ENCODE measurements at places on chromosomes 11 and 22. TPM values are rescaled to one million over a fixed set of nuclear protein-coding genes. Genes with fewer than 3 reads are reported as not detected.

Gene RIBC2
- not detected for total RNA-seq

Gene OR8H3
- total RNA-seq = not detected

Gene OR5AN1
- total RNA-seq = 0.12 TPM

DNA sequence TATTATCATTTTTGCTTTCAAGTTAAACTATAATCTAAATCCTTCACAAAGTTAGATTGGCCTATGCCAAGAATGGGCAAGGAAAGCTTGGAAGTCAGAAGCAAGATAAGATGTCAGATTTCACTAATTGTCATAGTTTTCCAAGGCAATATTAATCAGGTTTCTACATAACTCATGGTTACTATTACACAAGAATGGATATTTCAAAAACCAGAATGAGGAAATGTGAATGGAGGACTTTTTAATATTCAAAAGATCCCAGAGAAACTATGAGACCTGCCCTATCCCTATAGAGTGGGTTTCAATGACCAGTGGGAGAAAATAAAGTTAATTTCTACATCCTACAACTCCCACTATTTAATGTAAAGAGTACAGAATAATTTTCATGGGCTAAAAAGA lies 203.2 kb downstream of the CASP12 start:
- H3K4me3 ChIP-seq = no peak overlapping the region
- DNase-seq = no peak
- H3K27me3 ChIP-seq = no peaks in the 10 kb centered on the region

DNA sequence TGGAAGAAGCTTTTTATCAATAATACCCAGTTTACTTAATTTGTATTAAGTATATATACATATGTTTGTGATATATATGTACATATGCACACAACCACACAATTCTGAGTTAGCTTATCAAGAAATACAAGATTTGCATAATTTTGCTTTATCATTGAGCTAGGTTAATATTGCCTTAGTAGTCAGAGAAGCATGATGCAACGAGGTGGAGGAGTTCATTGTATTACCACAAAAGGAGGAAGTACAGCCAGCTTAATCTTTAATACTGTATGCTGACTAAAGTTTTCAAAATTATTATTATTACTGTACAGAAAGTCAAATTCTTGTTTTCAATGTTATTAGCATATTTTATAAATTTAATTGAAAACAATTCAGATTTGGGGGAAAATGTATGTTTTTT lies 278.4 kb upstream of the PDGFD start:
- H3K36me3 ChIP-seq = no peaks in the 10 kb centered on the region
- H3K27ac ChIP-seq = no peak overlapping the region
